Cerebellar nuclear complex (tissue), 1 donor: ENCODE measurements at places on chromosomes 16 and 17.

GRCh38 chr17:57874434-57875289, 24.8 kb upstream of the MRPS23 start:
- peak; percentile 23 for DNase-seq

DNA sequence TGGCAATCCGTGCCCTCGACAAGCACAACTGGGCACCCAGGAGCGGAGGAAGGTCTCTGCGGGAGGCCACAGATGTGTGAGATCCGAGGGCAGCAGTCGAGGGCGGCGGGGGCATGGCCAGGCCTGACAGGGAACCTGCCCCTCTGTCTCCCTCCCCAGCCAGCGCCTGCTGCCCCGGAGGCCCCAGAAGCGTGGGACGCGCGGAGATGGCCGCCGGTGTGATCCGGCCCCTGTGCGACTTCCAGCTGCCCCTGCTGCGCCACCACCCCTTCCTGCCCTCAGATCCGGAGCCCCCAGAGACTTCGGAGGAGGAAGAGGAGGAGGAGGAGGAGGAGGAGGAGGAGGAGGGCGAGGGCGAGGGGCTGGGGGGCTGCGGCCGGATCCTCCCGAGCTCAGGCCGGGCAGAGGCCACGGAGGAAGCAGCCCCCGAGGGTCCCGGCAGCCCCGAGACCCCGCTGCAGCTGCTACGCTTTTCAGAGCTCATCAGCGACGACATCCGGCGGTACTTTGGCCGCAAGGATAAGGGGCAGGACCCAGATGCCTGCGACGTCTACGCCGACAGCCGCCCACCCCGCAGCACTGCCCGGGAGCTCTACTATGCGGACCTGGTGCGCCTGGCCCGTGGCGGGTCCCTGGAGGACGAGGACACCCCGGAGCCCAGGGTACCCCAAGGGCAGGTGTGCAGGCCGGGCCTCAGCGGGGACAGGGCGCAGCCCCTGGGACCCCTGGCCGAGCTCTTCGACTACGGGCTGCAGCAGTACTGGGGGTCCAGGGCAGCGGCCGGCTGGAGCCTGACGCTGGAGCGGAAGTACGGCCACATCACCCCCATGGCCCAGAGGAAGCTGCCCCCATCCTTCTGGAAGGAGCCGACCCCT, 1.7 kb downstream of the PERCC1 start:
- DNase-seq = no peak

DNA sequence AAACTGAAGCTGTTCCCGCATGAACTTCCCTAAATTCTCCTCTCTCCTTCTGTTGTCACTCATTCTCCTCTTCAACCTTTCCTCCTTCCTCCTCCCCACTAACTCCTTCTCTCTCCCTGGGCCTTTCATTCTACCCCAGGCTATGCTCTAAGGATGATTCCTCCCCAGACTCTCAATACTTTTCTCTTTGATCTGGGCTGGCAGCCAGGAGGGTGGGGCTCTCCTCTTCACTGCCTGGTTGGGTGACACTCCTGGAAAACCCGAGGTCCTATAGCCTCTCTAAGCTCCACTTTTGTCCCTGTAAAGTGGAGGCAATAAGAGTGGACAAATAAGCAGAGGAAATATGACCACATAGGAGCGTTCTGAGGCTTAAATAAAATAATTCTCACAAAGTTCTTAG, 46.2 kb downstream of the HSD17B2 start:
- DNase-seq = no peak

- no peak for DNase-seq
Measured at GRCh38 chr17:57889892-57890856, 40.3 kb upstream of the MRPS23 start.

GRCh38 chr17:76102944-76103273, 678 bp downstream of the EXOC7 start:
- DNase-seq = no peak

GRCh38 chr17:63698381-63698885, 1.5 kb downstream of the LIMD2 start:
- no peak for DNase-seq

DNA sequence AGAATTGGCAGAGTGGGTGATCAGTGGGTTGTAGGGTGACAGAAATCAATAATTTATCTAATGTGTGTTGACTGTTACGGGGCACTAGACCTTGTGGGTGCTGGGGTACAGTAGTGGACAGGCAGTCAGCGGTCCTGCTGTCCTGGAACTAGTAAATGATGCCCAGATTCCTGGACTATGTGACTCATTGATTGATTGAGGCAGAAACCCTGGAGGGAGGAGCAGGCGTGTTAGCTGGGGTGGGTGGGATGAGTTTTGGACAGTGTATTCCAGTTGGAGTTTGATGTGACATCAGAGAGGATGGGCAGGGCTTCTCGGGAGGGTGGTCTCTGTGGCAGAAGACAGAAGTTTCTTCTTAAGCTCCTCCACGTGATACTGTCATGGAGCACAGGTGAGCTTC, 24.4 kb downstream of the PRMT7 start:
- no peak for DNase-seq

- no peak for DNase-seq
Measured at GRCh38 chr16:55467898-55468297, 11.1 kb upstream of the MMP2 start.

DNA sequence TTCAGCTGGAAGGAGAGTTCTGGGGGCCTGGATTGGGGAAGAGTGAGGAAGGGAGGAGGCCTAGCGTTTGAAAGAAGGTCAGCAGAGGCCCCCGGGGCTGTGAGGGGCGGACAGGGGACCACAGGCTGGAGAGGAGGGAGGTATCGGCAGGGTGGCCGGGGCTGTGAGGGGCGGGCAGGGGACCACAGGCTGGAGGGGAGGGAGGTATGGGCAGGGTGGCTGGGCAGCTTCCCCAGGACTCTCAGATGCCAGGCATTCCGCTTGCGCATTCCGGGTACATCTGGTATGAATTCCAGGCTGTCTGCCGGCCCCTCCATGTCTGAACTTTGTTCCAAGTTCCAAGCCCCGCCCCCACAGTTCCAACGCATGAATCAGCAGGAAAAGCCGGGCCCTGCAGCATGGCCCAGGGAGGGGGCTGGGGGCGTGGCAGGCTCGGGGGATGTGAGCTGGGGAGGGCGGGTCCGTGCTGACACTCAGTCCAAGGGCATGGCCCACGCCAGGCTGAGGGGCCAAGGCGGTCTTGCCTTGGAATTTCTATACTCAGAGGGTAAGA, 4.3 kb upstream of the TLCD2 start:
- no peak for DNase-seq

GRCh38 chr17:34673516-34673915, 94.1 kb downstream of the TMEM132E start:
- peak; percentile 72 for DNase-seq

- no peak for DNase-seq
Measured at GRCh38 chr17:3887394-3887793, 5.5 kb downstream of the CAMKK1 start.

GRCh38 chr16:55534756-55535155, 25.9 kb downstream of the LPCAT2 start:
- DNase-seq = no peak

DNA sequence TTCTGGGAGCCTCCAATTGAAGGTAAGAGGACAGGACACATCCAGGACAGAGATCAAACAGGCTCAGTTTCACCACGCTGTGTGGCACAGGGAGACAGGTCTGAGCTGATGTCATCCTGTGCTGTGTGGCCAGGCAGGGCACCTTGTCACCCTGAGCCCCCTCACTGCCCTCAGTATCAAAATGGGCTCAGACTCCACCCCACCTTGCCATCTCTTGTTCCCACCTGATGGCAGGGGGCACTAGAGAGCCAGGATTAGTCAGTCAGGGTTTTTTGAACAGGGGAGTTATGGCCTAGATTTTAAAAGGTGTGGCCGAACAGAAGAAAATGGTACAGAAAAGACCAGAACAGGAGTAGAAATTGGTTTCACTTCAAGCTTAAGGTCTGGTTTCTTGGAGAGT, 2.6 kb downstream of the KAT2A start:
- DNase-seq = no peak

DNA sequence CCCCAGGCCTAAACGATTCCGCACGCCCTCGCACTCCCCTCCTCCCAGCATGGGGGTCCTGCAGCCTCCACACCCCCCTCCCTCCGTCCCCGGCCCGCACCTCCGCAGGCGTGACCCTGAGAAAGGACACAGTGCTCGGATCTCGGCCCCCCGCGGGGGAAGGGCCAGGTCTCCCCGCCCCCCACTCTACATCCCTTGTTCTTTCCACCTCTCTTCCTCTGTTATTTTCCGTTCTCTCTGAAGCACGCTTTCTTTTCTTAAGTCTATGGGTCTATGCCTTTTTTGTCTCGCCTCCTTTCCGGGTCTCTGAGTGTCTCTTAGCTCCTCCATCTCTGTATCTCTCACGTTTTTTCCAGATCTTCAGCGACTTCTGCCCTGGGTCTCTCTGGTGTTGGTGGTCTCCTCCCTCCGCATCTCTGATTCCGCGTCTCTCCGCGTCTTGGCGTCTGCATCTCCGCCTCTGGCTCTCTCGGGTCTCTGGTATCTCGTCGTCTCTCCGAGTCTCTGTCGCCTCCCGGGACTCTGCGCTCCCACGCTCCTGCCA, 2.1 kb upstream of the HES7 start:
- DNase-seq = no peak

- no peak for DNase-seq
Measured at GRCh38 chr17:81400154-81400977, 5.1 kb downstream of the BAHCC1 start.

GRCh38 chr17:16273499-16273898, 56.5 kb downstream of the PIGL start:
- DNase-seq = no peak

GRCh38 chr17:42251115-42251514, 25.1 kb downstream of the STAT5B start:
- no peak for DNase-seq

DNA sequence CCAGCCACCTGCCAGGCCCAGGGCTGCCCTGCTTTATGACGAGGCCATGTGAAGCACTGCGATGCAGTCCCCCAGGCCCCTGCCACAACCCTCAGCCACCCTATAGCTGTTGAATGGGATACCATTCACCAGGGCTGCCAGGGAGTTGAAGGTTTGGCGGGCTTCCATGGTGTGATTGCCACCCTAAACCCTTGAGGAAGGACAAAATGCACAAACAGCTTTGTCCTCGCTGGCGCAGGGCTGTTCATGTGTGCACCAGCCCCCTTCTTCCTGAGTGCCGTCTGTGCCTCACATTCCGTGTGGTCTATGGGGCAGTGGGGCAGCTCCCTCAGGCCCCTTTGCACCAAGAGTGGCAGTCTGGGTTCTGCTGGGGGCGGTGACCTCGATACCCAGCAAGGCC, 25.3 kb downstream of the NARF start:
- no peak for DNase-seq

DNA sequence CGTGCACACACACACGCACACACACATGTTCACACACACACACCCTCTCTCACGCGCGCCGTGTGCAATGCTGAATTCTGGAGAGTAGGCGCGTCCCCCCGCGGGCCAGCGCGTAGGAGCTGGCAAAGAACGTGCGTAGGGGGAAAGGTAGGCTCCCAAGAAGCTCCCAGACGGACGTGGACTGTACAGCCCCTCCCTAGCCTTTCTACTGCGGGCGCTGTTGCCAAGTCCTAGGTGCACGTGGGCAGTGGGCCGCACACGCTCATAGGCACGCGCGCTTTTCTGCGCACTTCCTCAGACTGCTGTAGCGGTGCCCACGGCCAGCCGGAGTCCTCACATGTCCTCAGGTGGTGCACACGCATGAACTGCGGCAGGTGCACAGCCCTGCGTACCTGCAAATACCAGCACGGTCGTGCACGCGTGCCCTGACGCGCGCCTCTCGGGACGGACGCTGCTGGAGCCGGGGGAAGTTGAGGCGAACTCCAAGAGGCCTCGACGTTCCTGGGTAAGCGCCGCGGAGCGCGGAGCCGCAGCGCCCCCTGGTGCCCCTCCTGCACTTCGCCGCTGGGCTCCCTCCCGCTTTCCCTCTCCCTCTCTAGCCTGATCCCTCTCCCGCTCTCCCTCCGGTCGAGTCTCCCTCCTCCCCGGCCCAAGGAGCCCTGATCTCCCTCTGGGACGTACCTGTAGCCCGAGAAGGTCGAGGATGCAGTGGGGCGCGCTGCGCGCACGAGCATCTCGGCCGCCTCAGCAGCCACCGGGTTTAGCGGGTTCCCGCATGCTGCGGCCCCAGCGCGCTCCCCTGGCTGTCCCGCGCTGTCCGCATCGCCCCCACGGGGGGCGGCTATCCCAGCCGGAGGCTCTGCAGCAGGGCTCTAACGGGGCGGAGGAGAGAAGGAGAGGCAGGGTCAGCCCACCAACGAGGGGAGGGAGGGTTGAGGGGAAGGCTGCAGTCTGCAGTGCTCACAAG, 749 bp downstream of the GRIN2A start:
- peak; percentile 26 for DNase-seq

DNA sequence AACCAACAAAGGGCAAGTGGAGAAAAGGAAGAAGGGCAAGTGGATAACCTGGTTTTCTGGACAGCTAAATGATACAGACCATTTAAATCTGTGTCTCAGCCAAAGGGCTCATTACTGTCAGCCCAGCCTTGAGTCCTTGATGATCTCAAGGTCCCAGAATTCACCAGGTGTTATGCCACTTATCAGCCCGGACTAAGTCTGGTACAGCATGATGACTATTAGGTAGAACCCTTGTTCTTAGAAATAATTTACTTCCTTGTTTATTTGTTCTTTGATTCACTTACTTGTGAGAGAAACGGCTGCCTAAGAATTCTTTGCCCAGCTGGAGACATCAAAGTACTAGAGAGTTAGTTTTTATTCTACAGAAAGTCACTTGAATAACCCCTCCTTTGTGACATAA, 3.5 kb downstream of the PDILT start:
- DNase-seq = no peak

- no peak for DNase-seq
Measured at GRCh38 chr17:74433421-74434121, 1.7 kb downstream of the GPRC5C start.

DNA sequence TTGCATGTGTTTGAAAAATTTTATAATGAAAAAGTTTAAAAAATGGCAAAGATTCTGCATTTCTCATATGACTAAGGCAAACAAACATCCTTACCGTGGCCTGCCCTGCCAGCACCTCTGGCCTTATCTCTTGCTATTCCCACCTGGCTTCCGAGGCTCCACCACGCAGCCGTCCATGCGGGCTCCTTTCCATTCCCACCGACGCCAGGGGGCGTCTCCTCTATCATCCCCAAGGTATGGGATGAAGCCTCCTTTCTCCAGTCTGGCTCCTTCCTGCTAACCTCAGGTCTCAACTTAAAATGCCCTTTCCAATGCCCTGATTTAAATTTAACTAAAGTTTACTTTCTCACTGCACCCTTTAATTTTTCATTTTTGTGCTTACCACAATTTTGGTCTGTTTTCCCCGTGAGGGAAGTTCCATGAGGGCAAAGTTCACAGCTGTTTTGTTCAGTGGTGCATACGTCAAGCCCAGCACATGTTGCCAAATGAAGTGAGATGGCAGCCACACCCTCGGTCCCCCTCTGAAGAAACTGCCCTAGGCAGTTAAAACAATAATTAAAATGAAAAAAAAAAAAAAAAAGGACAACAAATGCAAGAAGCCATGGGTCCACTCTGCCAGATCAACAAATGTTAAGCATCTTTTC, 13.3 kb upstream of the SDK2 start:
- no peak for DNase-seq

DNA sequence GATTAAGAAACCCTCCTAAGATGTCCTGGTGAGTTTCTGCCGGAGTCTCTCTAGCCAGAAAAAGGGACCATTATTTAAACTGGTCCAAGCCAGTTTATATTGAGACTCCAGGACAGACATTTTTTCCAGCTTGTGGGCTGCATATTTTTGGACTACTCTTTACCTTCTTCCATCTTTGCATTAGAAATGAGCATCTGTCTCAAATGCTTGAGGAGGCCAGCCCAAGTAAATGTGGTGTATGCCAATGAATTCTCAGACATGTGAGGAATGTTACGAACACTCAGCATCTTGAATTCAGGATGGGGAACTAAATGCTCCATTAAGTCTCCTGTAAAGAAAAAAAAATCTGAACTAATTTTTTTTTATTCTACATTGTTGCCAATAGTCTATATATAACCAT, 18.4 kb downstream of the TUBD1 start:
- no peak for DNase-seq
